ENCODE measurements at places on chromosomes 6 and 20.

- DNase-seq: no peak
Observed at GRCh38 chr6:89977808-89978748, 83.8 kb downstream of the GJA10 start.

DNA sequence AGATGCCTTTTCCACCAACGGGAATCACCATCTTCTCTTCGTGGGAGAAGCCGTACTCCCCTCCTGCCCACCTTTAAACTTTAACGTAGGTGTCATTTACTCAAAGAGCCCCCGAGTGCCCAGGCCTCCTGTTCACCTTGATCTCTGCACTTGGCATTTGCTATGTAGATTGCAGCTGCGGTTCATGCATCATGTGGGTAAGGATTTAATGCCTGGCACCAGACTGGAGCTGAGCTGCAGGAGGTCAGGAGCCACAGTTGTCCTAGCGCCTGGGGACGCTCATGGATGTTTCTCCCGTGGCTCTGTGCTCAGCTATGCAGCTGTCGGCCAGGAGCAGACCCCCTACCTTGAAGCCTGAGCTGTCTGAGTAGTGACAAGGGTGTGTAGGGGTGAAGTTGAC lies 133.7 kb downstream of the CDH4 start:
- no peak for DNase-seq

GRCh38 chr6:8672882-8673281 lies 237.5 kb upstream of the SLC35B3 start:
- DNase-seq: no peak

- DNase-seq: peak; percentile 35
Observed at GRCh38 chr20:3420211-3420707, 12.8 kb upstream of the DNAAF9 start.

Data from stimulated activated CD4-positive, alpha-beta T cell treated with anti-CD3 and anti-CD28 coated beads, Interleukin-2, amount 100 ng/mL, for 48 hours (primary cell).